ENCODE measurements at places on chromosomes 11 and 22.
A peak's percentile ranks its signal among the peaks of the same experiment; 100 is the strongest.

GRCh38 chr11:33452836-33453624 is 195.8 kb downstream of the HIPK3 start:
- no peak for DNase-seq

DNA sequence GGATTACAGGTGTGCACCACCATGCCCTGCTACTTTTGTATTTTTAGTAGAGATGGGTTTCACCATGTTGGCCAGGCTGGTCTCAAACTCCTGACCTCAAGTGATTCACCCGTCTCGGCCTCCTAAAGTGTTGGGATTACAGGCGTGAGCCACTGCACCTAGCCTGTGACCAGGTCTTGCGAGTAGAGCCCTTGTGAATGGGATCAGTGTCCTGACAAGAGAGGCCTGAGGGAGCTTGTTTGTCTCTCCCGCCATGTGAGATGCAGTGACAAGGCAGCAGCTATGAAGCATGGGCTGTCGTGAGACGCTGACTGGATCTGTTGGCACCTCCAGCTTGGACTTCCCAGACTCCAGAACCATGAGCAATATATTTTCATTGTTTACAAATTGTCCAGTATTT is 69.3 kb downstream of the LRRC32 start:
- no peak for DNase-seq

DNA sequence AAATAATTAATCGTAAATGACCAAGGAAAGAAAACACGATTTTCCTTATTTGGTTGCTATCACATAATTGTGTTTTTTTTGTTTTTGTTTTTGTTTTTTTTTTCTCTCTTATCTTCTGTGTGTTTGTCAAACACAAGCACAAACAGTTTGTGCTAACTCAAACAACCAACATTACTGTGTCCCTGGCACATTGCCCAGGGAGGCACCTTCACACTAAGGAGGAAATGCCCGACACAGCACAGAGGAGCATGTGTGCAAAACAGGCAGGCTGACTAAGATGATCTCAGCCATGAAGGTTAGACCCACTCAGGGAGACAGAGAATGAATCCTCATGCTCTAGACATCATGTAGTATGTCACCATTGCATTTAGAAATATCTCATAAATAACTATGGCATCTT is 130.1 kb downstream of the SOX6 start:
- DNase-seq = no peak

DNA sequence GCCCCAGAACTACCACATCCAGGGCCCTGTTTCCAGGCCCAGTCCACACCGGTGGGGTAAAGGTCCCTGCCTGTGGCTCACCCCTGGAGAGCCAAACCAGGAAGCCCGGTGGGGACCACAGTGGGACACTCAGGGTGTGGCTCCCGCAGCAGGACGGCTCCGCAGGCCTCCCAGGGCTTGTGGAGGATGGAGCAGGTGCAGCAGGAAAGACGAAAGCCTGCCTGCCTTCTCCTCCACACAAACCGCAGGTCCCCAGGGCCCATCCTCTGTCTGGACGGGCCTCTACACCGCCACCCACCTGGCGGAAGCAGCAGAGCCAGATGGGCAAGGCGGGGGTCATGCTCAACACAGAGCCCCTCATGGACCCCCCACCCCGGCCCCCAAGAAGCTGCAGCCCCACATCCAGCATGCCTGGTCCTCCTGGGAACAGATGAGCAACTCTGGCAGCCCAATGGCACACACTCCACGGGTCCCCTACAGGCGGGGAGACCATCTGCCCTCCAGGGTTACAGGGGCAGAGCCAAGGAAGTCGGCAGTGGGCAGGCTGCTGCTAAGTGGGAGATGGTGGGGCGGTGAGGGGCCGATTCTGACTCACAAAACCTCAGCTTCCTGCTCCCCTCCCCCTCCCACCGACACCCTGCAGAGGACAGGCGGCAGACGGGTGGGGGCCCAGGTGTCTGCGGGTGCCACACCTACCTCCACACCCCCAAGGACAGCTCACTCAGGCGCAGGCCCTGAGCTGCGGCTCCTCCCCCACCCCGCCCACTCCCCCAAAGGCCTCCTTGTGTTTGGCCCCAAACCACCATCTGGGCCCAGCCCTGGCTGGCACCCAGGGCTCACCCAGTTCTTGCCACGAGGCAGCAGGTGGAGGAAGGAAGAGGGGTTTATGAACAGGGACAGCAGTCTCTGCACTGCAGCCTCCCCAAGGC is 5.2 kb downstream of the SBF1 start:
- peak; percentile 100 for DNase-seq

DNA sequence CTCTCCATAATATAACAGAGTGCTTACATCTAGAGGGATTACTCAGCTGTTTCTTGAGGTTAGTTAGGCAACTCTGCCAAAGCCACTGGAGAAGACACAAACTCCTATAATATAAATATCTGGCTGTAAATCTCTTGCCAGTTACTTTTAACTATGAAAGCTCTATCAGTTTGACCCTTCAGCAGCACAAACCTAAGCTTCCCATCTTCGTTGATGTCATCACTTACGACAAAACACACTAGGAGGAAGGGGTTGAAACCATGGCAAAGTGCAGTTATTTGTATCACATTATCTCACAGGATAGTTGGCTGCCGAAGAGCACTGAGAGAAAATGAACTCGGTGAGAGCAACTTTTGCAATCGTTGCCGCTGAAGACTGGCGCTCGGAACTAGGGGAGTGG is 922.1 kb downstream of the OPCML start:
- DNase-seq = no peak

GRCh38 chr11:69105461-69106030 is 50.2 kb upstream of the SMIM38 start:
- no peak for DNase-seq

GRCh38 chr11:76799066-76799804 is 16.1 kb downstream of the TSKU start:
- DNase-seq = peak; percentile 74
